ENCODE measurements at places on chromosomes 2 and 18.
A peak's percentile ranks its signal among the peaks of the same experiment; 100 is the strongest.

DNA sequence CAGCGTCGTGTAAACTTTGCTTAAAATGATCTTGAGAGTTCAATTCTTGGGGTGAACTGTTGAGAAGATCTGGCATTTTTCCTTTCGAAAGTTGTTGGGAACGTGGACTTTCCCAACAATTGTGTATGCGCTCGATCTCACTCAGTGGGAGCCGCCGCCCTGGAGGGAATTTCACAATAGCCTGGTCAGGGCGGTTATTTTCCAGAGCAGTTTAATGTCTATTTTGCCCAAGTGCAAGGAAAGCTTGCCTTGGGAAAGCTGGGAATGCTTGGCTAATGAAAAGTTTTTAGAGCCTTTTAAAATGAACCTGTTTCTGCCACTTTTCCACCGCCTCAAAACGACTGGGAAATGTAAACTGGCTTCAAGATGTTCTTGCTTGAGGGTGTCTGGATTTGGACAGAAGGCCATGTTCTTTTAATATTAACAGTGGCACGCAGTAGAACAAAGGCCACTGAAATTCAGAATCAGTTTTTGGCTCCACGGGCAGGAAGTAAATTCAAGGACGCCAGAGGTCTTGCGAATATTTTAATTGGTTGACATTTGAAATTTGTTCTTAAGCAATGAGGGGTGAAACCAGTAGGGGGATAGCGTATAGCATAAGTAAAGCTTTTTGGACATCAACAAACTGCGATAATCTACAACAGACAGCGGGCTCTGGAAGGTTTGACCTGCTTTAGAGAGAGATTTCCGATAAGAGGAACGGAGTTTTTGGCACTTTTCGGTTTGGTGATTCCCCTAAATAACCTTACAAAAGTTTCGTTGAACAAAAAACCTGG is 1.2 kb downstream of the CFLAR start:
- DNase-seq, result peak; percentile 55

GRCh38 chr2:52054824-52055223 is 1022.9 kb upstream of the NRXN1 start:
- no peak for DNase-seq

GRCh38 chr2:191693166-191693565 is 15.2 kb downstream of the NABP1 start:
- DNase-seq, result no peak

GRCh38 chr2:238100821-238101771 is 956 bp downstream of the ESPNL start:
- DNase-seq, result no peak

GRCh38 chr18:64679121-64679520 is 530.2 kb upstream of the LINC00305 start:
- no peak for DNase-seq

DNA sequence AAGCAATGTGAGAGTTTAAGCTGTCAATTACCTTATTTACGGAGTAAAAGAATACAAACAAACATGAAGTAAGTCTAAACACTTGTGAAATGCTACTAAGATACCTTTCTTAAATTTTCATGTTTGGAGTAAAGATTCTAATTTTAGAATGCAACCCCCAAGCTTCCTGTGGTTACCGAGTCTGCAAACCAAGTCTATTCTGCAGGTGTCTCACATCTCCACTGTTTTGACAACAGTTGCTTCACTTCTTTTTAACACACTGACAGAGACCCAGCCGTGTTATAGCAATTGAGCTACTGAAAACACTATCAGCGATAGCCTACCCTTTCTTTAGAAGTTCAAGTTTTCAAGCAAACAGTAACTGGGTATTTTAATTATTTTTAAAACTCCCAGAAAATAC is 608.3 kb downstream of the ERBB4 start:
- peak; percentile 41 for DNase-seq

GRCh38 chr2:231294116-231294515 is 95.7 kb downstream of the ARMC9 start:
- DNase-seq, result no peak

- DNase-seq, result no peak
These were observed 27.1 kb downstream of the ST3GAL5 start for GRCh38 chr2:85861650-85862049.

- DNase-seq, result no peak
These were observed 135.6 kb downstream of the SMAD2 start for GRCh38 chr18:47794725-47795433.

DNA sequence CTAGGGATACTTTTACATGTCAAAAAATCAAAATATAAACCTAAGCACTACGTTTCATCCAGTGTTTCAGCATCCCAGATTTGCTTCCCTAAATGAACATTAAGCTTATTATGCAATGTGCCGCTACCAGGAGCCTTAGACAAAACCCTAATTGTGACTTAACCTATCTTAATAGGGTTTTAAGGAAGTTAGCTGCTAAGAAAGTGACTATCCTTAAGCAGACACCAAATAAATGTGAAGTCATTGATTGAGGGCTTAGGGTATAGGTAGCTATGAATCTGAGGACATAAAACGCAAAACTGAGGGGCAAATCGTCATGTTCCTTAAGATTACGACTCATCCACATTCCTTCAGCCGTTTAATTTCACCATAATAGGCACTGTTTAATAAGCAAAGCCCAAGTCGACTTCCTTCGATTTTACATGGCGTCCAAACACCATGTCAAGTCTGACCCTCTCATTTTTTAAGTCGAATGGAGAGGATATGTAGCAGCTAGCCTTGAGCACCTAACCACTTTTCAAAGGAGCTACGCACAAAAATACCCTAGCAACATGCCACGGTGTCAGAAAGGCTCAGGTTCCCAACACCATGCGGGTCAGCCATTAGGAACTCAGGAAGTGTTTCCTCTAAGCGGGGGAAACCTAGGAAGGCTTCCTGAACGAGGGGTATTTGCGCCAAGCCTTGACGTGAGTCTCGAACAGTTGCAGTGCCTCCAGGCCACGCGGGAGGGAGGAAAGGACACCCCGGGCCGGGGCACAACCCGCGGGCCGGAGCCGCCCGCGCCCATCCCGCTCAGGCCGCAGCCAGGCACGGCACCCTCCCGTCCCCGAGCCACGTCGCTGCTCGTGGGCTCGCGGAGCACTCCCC is 1.0 kb downstream of the HDLBP start:
- peak; percentile 67 for DNase-seq

DNA sequence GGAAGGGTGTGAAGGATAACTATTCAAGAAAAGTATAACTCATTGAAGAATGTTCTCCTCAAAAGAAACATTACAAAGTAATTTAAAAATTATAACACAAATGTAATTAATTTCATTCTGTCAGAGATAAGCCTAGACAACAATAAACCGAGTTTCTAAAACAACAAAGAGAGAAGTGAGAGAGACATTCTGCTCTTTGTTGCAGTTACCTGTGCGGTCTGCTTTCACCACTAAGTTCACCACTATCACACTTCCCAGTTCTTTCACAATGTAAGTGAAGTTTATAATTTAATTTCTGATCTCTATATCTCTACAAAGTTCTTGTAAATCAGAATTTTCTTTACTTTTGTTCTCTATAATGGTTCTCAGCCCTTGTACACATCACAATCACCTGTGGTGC is 76.3 kb upstream of the FRZB start:
- no peak for DNase-seq

- DNase-seq, result no peak
These were observed 70.9 kb downstream of the AAK1 start for GRCh38 chr2:69572641-69573040.

GRCh38 chr2:236622201-236622600 is 52.6 kb downstream of the ACKR3 start:
- DNase-seq, result no peak

DNA sequence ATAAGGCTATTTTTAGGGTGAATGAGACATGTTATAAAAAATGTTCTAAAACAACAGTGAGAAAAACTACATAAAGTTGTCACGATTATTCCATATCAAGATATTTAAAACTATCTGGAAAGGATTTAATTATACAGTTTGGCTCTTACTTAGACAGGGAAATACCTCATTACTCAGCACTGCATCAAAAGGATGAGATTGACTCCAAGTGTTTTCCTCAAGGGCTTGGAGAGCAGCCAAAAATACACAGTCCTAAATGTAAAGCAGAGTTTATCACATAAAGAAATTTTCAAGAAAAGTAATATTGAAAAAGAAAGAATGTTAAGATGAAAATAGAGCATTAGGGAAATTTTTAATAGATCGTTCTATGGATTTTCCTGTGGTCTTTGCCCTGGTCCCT is 285.5 kb upstream of the NETO1 start:
- DNase-seq, result no peak

DNA sequence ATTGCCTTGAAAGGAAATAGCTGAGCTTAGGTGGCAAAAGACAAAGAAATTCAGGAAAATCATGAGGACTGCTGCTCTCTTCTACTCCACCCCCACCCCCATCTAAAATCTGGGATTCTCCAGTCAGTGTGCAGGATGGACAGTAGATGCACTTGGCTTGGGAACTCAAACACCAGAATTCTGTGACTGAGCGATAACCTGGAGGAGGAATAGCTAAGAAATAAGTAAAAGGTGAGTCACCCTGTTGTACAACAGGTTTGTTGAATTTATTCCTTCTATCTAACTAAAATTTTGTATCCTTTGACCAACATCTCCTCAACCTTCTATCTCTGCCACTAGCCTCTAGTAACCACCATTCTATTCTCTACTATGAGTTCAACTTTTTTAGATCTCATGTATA is 1029.9 kb upstream of the ACVR2A start:
- no peak for DNase-seq

DNA sequence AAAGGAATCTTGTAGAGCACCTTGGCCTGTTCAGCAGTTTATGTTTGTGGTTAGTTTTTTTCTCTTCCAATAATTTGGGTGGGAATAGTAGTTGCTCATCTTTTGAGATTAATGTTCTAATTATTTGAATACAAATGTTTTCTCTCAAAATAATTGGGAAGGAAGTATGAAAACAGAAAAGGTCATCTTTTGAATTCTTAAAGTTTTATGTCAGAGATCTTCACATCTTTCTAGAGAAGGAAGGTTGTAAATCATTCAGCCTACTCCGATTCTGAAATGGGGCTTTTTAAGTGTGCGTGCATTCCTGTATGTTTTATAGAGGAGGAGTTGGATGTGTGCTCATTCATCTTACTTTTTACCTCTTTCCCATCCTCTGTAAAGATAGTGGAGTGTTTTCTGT is 29.0 kb downstream of the GRHL1 start:
- DNase-seq, result no peak

DNA sequence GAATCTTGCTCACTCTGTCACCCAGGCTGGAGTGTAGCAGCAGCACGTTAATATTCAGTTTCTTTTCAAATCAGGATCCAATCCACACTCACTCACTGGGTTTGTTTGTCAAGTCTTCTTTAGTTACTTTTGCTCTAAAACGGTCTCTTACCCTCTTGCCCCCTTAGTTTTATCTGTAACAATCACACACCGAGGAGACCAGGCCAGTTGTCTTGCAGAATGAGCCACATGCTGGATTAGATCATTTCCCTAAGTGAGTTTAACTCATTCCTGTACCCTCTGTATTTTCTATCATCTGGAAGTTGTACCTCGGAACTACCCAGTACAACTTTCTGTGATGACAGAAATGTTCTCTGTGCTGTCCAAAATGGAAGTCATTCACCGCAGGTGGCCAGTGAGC is 20.7 kb upstream of the TOGARAM2 start:
- DNase-seq, result no peak

- DNase-seq, result no peak
These were observed 158.3 kb downstream of the ZFP36L2 start for GRCh38 chr2:43068041-43068533.

GRCh38 chr2:61436092-61436491 is 34.8 kb downstream of the USP34 start:
- no peak for DNase-seq

DNA sequence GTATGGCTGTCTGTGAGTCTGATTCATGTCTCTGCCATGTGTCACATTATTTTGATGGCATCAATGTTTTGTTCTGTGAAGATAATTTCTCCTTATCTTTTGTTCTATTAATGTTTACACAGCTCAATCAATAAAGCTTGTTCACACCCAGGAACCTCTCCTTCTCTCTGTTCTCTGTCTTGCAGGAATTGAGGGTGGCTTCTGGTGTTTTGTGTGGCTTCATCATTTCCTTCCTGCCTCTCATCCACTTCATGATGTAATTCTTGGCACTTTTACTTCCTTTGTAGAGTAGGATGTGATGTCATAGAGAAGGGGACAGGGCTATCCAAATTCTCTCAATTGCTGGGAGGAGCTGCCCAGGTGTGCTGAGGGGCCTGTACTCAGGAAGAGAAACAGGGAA is 27.2 kb downstream of the ASXL3 start:
- no peak for DNase-seq

DNA sequence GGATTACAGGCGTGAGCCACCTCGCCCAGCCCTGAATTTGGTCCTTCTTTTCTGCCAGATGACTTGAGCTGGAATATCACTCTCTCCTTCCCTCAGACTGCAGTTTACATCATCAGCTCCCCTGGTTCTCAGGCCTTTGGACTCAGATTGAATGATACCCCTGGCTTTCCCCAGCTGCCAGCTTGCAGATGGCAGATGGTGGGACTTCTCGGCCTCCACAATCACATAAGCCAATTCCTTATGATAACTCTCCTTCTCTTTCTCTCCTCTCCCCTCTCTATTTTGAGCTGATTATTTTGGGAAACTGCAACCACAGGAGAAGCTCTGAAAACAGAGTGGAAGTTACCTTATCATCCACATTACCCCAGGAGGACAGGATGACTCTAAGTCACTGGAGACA is 33.4 kb upstream of the ATP8B1 start:
- no peak for DNase-seq

GRCh38 chr18:23406271-23406787 is 46.8 kb upstream of the RIOK3 start:
- no peak for DNase-seq

- DNase-seq, result no peak
These were observed 668.2 kb upstream of the PKDCC start for GRCh38 chr2:41379496-41380221.

DNA sequence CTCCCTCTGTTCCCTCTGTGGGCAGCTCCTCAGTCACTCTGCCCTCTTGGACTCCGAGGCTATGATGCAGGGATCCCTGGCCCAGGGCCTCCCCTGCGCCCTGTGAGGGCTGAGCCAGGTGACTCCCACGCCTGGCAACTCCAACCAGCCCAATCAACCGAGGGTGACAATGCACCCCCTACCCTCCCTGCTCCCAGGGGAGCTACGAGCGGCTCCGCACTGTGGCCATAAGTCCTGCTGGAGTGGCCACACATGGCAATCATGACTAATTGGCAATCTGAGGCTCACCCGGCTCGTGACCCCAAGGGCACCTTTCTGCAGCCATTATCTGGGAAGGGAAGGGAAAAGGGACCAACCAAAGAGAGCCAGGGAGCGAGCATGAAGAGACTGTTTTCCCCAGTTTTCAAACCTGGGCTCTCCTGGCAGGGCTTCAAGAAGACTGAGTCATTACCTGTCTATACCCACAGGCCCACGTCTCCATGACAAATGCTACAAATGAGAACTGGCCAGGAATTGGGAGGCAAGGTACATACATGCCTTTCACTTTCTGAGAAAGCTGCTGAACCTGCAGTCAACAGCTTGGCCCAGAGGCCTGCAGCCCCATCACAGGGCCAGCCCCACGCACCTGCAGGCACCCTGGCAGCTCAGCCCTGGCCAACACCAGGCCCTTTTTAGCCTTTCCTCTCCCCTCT is 45.1 kb downstream of the RPL31 start:
- no peak for DNase-seq

Measured in SHP77 (cell line).